ENCODE measurements at places on chromosomes 13 and 19.

DNA sequence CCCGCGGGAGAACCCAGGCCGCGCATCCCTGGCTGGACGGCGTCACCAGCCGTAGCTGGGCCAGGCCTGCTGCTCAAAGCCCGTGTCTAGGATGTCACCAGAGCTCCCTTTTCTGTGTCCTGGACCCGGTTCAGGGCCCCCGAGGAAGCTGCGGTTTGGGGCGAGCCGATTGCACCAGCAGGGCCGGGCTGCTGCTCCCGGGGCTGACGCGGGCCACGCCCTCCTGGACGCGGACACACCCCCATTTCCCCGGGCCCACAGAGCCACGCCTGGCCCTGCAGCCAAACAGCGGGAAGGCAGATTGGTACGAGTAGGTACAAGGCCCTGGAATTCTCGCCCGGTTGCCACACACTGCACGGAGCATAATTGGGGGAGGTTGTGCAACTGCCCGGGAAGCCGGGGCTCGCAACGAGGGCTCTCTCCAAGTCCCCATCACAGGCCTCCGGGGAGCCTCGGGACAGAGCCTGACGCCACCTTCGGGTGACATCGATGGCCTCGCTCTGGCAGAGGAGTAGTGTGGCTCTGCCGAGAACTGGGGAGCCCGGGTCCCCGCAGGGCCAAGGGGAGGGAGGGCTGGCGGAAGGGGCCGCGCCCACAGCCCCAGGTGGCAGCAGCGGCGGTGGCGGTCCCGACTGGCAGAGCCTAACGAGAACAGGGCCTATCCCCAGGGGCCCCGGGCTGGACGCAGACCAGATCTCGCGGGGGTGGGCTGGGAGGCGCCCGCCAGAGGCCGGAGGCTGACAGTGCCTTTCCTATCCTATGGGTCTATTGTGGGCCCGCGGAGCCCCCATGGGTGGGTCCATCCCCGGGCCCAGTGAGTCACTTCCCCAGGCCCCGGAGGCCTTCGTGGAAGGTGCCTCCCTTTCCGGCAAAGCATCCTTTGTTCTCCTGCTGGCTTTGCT lies 23.5 kb downstream of the KCTD15 start:
- peak; percentile 30 for DNase-seq

DNA sequence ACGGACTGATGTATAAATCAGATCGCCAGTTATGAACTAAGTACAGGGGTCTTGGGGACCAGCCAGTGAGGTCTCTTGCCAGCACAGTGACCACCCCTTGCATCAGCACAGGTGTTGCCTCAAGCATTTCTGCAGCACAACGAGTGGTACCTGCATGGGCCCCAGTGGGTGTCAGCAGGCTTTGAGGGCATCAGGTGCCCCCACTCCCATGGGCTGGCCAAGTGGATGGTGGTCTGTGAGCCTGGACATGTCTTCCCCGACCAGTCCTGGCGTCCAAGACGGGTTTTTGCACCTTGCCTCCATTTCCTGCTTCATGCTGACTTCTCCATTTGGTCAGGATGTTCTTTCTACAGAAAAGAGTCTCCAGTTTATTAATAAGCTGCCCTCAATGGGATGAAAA lies 22.4 kb upstream of the ARHGEF7 start:
- no peak for DNase-seq

- DNase-seq, result peak; percentile 90
Observed at GRCh38 chr13:98507282-98507797, 69.6 kb downstream of the STK24 start.

DNA sequence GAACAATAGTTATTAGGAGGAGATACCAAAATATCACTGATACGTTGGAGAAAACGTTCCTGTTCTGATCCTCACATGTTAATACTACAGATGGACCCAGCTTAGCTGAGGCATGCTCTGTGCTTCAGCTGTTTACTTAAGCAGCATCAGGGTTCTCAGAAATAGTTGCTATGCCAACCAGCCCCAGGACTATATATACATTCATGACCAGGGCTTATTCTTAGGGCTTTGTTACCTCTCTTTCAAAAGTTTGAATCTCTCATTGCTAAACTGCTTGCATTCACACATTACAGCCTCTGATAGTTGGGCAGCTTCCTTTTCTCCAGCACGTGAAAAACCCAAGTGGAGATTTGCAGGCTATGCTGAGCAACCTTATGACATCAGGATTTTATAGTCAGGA lies 800.4 kb downstream of the DIAPH3 start:
- no peak for DNase-seq

- DNase-seq, result no peak
Observed at GRCh38 chr13:32989290-32989667, 26.9 kb upstream of the KL start.

Measured in DMS79 (cell line).